Hypothalamus (tissue), 51 donors: ENCODE measurements at places on chromosomes 1 and 21.

DNA sequence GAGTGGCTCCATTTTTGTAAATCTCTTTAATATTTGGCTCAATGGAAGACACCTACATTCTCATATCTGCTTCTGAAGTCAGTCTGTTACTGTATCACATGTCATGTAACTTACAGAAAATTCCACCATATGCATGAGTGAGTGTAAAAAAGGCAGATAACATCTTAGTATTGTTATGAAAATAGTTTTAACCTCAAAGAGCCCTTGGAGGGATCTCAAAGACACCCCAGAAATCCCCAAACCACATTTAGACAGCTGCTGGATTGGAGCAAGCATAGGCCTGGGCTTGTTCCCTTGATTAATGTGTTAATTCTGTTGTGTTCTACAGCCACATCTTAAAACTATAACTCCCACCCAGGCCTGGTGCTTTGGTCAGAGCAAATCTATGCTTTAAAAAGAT, 16.9 kb downstream of the MACO1 start:
- DNase-seq = no peak

- no peak for DNase-seq
Observed at GRCh38 chr1:17061892-17062291, 8.1 kb upstream of the SDHB start.

- DNase-seq = no peak
Observed at GRCh38 chr21:15514073-15514946, 215.5 kb upstream of the USP25 start.

- DNase-seq = no peak
Observed at GRCh38 chr1:81731989-81732388, 68.7 kb upstream of the ADGRL2 start.

DNA sequence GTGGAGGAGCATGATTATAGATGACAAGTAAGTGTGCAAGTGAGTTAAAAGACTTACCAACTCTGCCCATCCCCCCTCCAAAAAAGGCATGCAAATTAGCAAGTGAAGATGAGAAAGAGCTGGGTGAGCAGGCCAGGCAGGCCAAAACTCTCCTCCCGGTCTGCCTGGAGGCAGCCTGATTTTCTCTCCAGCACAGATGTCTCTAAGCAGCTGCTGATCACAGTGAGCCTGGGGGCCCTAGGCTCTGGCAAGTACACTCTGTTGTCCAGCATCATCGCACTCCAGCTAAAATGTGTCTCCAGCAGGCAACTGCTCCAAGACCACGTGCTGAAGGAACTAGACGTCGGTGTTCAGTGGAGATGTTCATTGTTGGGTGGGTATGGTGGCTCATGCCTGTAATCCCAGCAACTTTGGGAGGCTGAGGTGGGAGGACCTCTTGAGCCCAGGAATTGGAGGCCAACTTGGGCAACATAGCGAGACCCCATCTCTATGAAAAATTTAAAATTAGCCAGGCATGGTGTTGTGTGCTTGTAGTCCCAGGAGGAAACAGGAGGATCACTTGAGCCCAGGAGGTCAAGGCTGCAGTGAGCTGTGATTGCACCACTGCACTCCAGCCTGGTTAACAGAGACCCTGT, 56.7 kb upstream of the PUM1 start:
- no peak for DNase-seq

GRCh38 chr1:244057474-244058385, 6.6 kb downstream of the ZBTB18 start:
- DNase-seq = no peak

DNA sequence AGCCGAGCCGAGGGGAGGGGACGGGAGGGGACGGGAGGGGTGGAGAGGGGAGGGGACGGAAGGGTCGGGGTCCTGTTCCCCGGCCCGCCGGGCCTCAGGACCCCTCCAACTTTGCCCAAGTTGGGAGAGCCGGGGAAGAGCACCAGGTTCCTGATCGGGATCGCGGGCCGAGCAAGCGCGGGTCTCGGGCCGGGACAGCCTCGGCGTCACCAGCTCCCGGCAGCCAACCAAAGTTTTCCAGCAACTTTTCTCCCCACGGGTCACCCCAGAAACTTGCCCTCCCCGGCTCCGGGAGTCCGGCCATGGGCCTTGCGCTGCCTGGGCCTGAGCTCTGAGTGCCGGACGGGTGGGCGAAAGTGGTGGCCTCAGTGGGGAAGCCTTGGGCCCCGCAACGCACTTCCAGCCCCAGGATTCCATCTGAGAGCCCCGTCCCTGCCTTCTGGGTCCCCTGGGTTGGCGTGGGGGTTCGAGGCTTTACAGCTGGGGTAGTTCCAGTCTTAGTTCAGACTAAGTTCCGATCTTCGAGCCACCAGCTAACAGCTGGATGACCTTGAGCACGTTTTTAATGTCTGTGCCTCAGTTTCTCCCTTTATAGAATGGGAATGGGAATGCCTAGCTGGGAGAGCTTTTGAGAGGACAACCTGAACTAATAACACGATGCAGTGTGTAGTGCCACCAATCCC, 458 bp downstream of the ZC3H12A start:
- DNase-seq = no peak

DNA sequence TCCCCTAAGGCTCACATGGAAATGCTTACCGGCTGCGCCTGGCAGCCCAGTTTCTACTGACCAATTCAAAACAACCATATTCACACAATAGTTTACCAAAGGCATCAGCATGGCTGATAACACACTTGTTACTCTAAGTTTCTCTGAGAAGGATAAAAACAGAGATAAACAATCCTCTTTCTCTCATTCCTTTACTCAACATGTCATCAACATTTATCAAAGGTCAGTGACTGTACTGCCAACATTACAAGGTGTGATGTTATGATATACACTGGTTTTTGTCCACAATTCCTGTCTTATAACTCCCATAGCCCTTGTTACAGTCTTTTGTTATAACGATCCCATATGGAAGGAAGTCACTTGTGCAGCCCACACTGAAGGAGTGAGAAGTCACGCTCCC, 33.6 kb downstream of the COA6 start:
- no peak for DNase-seq

DNA sequence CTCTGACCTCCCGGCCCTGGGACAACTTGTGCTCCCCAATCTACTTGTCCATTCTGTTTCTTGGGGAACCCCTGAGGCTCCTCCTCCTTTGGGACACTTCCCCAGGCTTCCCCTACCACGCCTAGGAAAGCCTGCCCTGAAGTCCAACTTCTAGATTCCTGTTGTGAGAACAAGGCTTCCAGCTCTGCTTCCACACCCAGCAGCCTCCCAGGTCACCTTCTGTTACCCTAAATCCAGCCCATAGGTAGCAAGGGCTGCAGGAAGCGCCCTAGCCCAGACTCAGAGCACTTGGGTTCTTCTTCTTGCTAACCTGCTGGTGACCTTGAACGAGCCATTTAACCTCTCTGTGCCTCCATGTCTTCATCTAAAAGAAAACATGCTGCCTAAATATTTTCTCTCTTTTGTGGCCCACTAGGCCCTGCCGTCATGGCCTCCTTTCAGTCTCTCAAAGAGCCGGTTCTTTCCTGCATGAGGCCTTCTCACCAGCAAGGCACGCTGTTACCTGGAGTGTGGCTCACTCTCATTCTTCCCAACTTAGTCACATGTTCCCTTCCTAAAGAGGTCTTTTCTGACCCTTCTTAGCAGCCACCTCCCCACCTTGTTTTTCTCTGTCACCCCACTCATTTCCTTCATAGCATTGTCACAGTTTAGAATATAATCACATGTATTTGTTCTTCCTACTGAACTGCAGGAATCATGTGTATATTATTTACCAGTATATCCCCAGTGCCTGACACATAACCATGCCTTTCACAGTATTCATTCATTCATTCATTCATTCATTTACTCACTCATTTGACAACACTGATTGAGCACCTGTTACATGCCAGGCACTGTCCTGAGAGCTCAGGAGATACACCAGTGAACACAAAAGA, 1.4 kb downstream of the CAPN2 start:
- DNase-seq = no peak

- no peak for DNase-seq
Observed at GRCh38 chr1:206142011-206142410, 24.8 kb upstream of the AVPR1B start.

DNA sequence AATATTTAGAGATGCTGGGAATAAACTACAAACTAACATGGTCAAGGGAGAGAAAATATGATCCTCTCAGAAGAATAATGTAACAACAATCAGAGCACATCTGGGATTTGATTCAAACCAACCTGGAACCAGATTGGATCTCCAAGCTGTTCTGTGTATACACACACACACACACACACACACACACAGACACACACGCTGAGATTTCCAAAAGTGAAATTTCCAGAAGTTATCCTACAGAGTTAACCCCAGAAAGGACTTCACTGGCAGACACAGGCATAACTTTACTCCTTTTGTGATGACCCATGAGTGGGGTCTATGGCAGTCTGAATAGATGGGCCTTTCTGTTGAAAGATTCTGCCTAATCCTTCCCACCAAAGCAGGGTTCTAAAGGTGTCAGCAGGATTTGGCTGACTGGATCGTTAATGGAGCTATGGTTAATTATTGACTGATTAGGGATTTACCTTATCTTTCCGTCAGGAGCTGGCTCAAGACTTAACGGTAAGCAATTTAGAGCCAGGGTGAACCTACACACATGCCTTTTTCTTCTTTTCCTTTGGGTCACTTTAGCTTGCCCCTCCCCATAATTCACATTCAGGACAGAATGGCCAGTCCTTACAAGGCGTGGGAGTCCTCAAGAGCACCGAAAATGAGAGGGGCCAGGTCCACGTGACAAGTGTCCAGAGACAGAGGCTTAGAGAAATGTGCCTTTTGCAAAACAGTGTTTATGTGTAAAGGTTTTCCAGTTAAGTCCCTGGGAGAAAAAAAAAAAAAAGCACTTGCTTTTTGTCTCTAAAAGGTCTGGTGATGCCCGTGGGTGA, 10.9 kb upstream of the PROX1 start:
- DNase-seq = no peak

DNA sequence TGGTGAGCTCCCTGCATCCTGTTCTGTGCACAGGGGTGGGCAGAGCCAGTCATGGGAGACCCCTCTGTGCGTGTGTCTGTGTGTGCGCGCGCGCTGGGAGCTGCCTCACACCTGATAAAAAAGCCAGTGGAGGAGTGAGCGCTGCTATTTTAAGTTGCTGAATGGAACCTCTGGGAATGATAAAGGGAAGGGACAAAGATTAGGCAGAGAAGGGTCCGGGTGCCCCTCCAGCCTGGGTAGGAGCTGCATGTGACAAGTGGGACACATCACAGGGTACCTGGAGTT, 847 bp downstream of the ADORA1 start:
- no peak for DNase-seq

DNA sequence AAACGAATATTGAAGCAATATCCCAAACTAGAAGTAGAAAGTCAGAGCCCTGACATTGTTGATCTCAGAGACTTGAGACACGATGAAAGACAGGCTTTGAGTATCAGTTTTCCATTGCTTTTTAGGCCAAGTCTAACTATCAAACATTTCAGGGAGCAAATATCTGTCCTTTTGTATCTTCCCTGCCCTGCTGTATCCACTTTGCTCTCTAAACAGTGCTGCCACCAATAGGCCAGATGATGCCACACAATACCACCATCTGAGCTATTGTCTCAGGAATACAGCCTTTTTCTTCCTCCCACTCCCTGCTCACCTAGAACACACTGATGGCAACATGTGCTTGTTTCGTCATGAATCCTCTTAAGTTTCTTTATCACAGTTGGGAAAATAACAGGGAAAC, 62.6 kb upstream of the SPAG17 start:
- DNase-seq = no peak

- no peak for DNase-seq
Observed at GRCh38 chr1:156812293-156812990, 4.2 kb downstream of the SH2D2A start.

GRCh38 chr21:38675182-38675824, 130.4 kb upstream of the ETS2 start:
- no peak for DNase-seq

DNA sequence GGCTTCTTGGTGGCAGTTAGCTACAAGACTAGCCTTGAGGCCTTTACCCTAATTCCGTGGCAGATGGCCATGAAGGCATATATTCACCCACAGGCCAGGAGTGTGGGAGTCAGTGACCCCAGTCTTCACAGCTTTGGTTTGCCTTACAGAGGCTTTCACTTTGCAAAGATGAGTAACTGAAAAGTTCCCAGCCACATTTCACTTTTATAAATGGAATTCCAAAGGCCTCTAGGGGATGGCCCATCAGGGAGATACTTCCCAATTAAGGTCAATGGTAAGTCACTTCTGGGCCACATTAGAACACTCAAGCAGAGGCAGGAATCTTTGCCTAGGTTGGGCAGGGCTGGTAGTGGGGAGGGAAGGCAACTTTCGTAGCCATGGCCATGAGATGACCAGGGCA, 13.1 kb upstream of the HEYL start:
- DNase-seq = no peak

- no peak for DNase-seq
Observed at GRCh38 chr1:9910076-9910422, at the start of gene CTNNBIP1. Gene CTNNBIP1, minus strand, starts transcription at chr1:9910269. Its CDS starts 38,205 bp downstream, at chr1:9872064.

DNA sequence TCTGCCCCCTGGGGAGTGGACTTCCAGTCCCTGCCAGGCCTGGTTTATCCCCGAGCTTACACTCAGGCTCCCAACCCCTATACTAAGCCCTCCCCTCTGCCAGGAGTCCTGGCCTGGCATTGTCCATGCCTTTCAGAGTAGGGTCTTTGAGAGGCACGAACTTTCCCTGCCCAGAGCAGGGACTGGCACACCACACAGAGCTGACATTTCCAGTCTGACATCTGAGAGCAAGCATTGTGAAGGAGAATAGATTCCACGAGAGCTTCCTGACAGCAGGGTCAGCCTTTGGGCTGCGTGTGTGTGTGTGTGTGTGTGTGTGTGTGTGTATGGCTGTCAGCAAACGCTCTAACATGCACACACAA, 59.5 kb upstream of the LAPTM5 start:
- DNase-seq = no peak

GRCh38 chr1:186738926-186739325, 58.7 kb upstream of the PTGS2 start:
- no peak for DNase-seq

DNA sequence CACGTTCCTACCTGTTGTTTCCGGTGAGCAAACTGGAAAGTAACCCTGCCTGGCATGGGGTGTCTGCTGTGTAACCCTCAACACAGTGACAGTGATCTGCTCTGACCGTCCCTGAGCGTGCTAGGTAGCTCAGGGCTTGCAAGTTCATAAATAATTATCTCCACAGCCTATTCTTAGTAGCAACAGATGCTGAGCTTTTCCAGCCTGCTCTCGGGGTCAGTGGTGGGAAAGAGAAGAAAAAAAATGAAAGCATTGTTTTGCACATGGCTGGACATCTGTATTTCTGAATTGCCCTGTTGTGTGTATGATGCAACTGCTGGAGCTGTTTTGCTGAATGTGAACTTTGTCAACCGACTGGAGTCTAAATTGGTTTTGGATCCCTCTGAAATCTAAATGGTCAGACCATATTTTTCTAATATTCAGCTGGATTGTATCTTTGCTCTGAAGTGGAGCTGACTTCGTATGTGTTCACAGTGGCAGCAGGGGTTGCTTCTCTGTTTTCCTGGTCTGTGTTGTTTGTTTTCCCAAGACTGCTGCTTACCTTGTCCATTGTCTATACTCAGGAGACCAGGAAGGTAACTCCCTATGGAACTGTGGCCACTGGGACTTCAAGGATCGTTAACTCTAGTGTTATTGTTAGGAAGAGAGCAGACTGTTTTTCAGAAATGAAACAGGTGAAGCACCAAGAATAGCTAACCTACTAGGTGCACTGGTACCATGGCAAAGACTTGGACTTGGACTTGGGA, 27.0 kb downstream of the TGFB2 start:
- DNase-seq = no peak

- DNase-seq = no peak
Observed at GRCh38 chr1:26828411-26828991, 2.0 kb downstream of the ZDHHC18 start.

GRCh38 chr1:23037081-23037740, 17.9 kb downstream of the KDM1A start:
- no peak for DNase-seq

GRCh38 chr1:17307946-17308345, at the start of gene PADI4:
Gene PADI4, plus strand, starts transcription at chr1:17308197. Its CDS starts 26 bp downstream, at chr1:17308223.
- no peak for DNase-seq
